ENCODE measurements at places on chromosomes 13 and 19. TPM values are rescaled to one million over a fixed set of nuclear protein-coding genes. Genes with fewer than 3 reads are reported as not detected.

GRCh38 chr13:114043421-114044053 lies 69.7 kb upstream of the C13orf46 start:
- peak; percentile 83 for DNase-seq

DNA sequence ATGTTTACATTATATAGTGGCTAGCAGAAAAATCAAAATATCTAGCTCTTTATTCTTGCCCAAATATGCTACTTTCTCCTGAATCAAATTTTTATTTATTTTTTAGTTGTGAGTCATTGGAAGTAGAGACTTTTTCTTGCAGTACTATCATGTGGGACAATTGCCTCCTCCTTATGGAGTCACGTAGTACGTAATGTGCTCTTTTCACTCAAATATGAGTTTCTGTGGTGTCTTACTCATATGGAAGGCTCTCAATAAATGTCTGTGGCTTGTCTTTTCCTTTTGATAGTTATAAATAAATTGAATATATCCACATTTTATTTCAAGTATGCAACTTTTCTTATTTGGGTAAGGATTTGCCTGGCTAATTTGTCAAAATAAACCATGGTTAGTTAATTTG lies 1411.0 kb upstream of the SLC10A2 start:
- DNase-seq, result no peak

- DNase-seq, result no peak
Observed at GRCh38 chr19:9700229-9700981, 25.5 kb upstream of the ZNF562 start.

CEACAM21 gene
- total RNA-seq, result 6.8 TPM

KIR3DL2 gene
- not detected for total RNA-seq

DNA sequence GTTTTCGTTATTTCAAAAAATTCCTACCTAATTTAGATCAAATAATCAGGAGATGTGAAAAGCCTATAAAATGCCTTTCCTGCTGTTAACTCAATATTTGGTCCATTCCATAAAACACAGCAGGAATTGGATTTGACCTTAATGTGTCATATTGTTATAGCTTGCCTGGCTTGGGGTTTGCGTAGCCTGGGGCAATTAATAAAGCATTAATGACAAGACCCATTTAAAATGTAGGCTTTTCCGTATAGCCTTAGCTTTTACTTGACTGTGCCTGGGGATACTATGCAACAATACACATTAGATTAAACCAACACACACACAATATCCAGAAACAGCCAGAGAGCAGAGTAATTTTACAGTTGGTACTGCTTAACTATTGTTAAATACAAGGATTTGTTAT lies 117.2 kb upstream of the MAB21L1 start:
- DNase-seq, result no peak

- DNase-seq, result peak; percentile 54
Observed at GRCh38 chr19:6100284-6100915, 9.9 kb downstream of the RFX2 start.

- DNase-seq, result peak; percentile 67
Observed at GRCh38 chr13:110593430-110594130, 21.8 kb upstream of the NAXD start.

DNA sequence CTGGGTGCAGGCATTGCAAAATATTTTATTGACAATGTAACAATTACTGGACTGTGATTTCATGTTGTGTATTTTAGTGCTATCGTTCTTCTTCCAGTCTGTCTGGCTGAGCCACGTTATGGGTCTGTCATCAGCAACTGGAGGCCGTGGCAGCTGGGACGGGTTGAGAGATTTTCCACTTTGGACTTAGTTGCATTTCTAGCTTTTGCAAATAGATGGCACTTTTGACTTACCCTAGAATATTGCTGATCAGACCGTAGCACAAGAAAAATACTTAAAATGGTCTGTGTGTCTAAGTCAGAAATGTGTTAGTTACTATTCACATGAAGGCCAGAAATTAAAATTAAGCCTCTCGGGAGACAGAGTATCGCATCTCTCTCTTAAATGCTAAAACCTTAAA lies 211.1 kb downstream of the TEX29 start:
- DNase-seq, result no peak

GRCh38 chr13:28641600-28641926 lies 17.4 kb upstream of the POMP start:
- DNase-seq, result peak; percentile 64

PKN1 gene
- total RNA-seq, result 190 TPM

GRCh38 chr13:111667757-111668156 lies 347.3 kb downstream of the TEX29 start:
- no peak for DNase-seq

DNA sequence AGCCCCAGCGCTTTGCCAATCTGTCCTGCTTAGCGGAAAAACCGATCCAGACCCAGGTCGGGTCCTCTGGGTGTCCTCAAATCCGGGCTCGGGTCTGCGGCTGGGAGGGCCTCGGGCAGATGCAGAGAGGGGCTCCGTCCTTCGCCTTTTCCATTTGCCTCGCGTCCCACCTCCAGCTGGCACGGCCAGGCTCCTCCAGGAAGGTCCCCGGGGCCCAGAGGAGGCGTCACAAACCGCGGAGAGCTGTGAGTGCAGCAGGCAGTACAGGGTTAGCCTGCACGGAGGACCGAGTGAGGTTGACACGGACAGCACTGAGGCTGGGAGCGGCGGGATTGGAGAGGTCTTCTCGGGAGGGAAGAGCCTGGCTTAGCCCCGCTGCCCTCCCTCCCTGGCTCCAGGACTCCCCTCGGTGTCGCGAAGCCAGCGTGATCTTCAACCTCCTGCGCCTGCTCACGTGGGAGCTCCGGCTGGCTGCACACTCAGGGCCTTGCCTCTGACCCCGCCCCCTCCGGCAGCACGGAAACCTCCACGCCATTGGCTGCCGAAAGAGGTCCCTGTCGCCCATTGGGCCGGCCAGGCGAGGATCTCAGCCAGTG lies 2.8 kb upstream of the IFNL2 start:
- DNase-seq, result no peak

- DNase-seq, result no peak
Observed at GRCh38 chr19:33298146-33298911, 4.0 kb downstream of the CEBPA start.

- peak; percentile 73 for DNase-seq
Observed at GRCh38 chr19:50050406-50051227, 24.8 kb downstream of the ZNF473 start.

RTBDN gene
- not detected for total RNA-seq

PPM1N gene
- total RNA-seq, result not detected

- no peak for DNase-seq
Observed at GRCh38 chr19:21694171-21694906, 73.0 kb downstream of the ZNF100 start.

P2RY11 gene
- total RNA-seq, result 1.1 TPM

DNA sequence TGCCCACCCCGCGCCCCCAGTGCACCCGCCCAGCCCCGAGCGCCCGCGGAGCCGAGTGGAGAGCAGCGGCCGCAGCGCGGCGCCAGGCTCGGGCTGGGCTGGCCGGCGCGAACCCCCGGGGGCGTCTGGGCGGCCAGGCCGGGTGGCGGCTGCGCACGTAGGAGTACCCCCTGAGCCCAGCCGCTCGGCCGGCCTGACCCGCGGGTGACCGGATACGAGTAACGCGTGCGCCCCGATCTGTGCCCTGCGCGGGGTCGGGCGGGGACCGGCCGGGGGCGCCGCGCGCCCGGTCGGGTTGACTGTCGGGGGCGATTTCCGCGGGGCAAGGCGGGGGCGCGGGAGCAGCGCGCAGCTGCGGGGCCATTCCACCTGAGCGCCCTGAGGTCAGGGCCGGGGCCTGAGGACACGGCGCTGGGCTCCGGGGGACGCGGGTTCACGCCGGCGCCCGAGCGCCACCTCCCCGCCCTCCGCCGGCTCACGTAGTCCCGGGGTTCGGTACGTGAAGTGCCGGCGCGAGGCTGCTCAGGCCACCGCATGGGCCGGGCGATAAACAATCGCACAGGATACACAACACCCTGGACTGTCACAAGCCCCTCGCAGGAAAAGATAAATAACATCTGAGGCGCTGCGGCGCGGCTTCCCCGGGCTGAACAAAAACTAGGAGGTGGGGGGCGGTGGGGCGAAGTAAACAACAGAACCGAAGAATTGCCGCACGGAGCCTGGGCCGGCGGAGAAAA lies 37.6 kb upstream of the FLT1 start:
- peak; percentile 44 for DNase-seq

DNA sequence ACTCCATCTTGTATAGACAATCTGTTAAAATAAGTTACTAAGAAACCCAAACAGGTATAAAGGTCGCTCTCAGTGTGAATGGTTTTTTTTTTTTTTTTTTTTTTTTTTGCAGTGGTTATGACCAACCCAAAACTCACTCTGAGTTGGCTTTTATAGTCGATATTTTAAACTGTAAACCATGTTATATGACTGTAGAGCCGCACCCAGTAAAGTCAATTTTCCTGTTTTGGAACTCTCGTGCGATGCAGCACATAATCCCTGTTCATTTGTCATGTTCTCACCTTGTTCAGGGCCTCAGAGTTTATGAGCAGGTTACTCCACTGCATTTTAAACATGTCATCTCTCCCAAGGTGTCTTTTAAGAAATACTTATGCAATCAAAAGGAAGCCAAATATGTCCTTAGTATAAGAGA lies 112.5 kb downstream of the KLF5 start:
- no peak for DNase-seq
